ENCODE measurements at places on chromosomes 7 and 10.
A peak's percentile ranks its signal among the peaks of the same experiment; 100 is the strongest.

- DNase-seq, result no peak
These were observed 190.6 kb upstream of the TCF7L2 start for GRCh38 chr10:112759496-112759895.

GRCh38 chr10:61633665-61634064 is 29.1 kb upstream of the CABCOCO1 start:
- DNase-seq, result no peak

DNA sequence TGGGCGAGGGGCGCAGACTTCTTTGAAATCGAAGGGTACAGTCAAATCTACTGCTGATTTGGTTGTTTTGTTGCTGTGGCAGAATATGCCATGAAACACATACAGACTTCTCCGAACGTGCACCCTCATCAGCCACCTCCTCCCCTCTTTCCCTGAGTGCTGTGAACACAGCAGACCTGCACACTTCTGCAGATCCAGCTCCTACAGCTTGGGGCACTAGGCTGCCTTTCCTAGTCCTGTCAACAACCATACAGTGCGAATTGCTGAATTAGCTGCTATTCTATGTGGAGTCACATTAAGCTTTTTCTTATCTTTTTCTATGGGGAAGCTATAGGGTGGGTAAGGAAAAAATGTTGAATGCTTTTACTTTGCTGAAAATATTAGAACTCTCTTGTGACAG is 57.5 kb downstream of the COL17A1 start:
- no peak for DNase-seq

DNA sequence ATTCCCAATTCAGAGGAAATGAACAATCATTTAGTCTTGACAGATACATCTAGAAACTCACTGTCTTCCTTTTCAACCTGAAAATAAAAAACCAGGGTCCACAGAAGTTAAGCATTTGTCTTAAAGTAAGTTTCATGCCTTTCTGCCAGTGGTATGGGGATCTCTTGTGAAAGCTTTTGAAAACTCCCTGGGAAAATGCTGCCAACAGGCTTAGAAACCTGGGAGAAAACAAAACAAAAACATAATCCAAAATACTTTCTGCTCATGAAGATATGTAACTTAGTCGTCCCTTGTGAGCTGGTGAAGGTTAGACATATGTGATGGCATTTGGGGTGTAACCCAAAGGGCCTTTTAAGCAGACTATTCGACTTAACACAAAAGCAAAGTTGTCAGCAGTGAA is 66.4 kb upstream of the ZNF438 start:
- DNase-seq, result no peak

DNA sequence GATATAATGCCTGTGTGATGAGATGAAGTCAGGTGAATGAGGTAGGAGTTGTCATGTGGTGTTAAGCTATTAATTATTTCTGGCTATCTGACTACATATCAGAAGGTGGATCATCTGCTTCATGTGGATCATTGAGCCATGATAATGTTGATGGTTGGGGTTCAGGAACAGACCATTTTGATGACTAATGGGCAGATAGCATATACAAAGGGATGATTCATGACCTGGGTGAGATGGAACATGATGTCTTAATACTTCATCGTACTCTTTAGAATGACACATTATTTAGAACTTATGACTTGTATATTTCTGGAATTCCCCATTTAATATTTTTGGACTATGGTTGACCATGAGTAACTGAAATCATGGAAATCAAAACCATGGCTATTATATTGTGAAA is 155.1 kb downstream of the OR13A1 start:
- DNase-seq, result no peak

DNA sequence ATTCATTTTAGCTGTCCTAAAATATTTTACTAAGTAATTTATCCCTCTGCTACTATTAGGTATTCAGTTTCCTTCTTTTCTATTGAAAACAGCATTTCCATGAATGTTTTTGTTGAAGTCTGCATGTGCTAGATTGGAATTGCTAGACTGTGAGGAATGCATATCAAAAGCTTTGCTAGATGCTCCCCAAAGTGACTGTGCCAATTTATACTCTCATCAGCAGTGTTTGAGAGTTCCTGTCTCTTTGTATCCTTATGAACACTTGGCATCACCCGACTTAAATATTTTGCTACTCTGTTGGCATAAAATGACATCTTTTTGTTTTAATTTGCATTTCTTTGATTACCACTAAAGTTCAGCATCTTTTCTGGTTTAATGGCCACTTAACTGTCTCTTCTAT is 45.0 kb upstream of the PRR15 start:
- DNase-seq, result no peak

DNA sequence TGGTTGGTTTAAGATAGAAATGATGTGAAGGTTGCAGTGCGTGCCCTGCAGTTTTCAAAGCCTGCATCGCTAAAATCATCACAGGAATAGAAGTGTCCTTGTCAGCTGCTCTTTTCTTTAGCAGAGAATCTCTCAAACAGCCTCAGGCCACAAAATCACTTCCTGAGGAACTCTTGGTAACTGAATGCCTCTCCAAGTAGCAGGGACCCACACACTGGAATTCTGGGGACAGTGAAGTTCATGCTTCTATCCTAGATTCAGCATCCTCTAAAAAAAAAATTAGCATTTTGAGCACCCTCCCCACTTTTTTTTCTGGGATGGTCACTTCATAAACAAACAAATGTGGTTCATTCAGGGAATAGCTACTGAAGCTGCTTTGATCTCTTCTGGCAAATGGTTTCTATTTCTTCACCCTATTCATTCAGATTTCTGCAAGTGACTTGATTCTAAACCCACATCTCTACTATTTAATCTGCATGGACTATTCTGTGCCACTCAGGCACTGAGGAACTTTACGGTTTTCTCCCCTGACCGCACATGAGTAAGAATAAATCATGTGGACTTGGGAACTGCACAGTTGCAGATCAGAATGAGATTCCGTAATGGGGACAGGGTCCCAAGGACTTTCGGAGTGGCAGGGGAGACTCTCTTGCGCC is 306.9 kb downstream of the FRMD4A start:
- DNase-seq, result peak; percentile 21

DNA sequence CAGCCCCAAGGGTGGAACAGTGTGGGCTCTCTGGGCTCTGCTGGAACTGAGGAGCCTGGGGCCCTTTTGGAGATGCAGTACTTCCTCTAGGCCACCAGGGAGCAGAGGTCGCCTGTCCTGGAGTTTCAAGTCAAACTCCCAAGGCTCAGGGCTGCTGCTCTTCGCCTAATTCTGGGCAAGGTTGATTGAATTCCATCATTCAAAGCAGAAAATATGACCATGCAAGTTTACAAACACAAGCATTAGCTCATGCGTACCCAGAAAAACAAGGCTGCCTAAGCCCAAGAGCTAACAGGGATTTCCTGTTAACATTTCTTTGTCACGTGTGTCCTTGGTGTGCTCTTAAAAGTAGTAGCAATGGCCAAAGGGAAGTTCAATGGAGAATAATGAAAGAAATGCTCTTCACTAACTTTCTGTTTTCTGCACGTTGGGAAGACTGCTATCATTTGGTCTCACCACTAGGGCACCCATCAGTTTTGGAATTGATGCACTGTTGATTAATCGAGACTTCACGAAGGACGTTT is 20.1 kb downstream of the LDB3 start:
- peak; percentile 75 for DNase-seq

- DNase-seq, result peak; percentile 90
These were observed 71.7 kb downstream of the MAP3K8 start for GRCh38 chr10:30505543-30506298.

DNA sequence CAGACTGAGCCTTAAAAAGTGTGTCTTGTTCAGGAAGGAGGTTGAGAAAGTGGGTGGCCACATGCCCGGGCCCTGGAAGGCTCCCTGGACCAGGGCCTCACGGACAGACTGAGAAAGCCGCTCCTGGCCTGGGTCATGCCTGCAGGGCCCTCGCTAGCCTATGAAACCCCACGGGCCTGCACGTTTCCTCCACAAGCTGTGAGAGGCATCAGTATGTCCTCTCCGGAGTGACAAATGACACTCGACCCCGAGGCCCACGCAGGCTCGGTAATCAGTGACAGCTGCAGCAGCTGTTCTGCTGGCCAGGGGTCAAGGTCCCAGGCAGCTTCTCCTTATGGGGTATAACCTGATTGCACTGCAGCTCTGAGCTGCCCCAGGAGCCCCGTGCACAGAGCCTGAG is 47.6 kb downstream of the ASB13 start:
- no peak for DNase-seq

- no peak for DNase-seq
These were observed 129.9 kb downstream of the INHBA start for GRCh38 chr7:41573015-41573414.

All from MV-4-11 (cell line).